ENCODE measurements at places on chromosomes 7 and 10.

GRCh38 chr10:33952692-33953360 lies 618.4 kb upstream of the NRP1 start:
- DNase-seq = no peak

DNA sequence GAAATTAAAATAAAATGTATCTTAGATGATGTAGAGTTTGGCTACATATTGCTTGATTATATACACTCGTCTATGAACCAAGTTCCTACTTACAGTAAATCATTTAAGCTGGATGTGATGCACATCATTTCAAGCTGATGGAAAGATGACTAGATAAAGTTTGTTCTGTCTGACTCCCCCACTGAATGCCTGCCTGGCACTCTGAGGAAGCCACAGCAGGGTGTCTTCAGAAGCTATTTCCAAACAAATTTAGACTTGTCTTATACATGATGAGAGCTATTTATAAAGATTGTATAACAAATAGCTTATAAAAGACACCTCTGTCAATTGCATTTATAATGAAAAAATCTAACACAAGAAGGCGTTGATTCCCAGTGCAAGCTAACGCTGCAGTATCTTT lies 741.4 kb downstream of the MAGI2 start:
- no peak for DNase-seq

GRCh38 chr10:96491303-96491702 lies 22.4 kb downstream of the TLL2 start:
- no peak for DNase-seq

DNA sequence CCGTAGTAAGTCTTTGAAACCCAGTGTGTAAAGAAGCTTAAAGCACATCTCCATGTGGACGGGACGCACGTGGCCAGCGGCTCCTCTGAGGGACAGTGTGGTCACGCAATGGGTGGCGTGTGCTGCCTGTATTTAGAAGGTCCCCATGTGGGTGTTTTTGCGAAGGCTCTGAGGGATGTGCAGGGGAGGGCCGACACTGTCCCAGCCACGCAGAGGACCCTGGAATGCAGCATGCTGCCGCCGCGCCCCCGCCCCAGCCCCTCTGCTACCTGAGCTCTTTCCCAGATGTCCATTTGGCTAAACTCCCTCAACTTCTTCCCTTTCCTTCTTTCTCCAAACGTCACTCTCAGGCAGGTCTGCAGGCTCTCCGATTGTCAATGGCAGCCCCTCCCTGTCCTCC lies 8.8 kb downstream of the PFKP start:
- no peak for DNase-seq

- no peak for DNase-seq
Observed at GRCh38 chr10:29807163-29807806, 172.5 kb upstream of the SVIL start.

GRCh38 chr7:139115104-139115503 lies 5.6 kb upstream of the ZC3HAV1 start:
- DNase-seq = no peak

- no peak for DNase-seq
Observed at GRCh38 chr7:79909176-79909575, 225.5 kb upstream of the GNAI1 start.

DNA sequence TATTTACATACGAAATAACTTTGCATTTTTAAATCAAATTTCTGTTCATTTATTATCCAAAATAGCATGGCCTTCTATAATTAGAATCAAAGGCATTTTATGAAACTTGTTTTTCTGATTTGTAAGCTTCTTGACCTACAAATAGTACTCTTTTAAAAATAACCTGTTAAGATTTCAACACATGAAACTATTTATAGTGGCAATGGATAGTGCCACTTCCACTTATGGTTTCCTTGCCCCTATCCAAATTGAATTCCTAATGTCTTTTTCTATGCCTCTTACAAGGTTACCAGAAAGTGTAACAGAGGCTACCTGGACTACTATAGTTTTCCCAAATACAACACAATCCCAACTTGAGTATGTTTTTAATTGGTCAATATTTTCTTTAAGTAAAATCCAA lies 263.5 kb downstream of the SEMA3D start:
- no peak for DNase-seq

DNA sequence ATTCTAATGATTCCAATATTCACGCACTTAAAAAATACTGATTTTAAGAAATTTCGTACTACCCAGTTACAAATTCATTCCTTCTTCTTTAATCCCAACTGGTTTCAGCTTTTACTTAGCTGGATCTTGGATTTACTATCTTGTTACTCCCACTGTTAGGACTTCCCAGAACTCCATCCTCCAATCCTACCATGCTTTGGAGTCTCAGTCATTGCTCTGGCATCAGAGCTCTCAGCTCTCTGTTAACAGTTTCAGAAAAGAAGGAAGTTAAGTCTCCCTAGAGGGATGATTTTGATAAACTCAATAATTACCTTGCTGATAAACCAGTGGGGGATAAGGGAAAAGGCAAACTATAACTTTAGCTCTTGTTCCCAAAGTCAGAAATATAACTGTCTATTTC lies 9.5 kb downstream of the PPA1 start:
- DNase-seq = no peak

DNA sequence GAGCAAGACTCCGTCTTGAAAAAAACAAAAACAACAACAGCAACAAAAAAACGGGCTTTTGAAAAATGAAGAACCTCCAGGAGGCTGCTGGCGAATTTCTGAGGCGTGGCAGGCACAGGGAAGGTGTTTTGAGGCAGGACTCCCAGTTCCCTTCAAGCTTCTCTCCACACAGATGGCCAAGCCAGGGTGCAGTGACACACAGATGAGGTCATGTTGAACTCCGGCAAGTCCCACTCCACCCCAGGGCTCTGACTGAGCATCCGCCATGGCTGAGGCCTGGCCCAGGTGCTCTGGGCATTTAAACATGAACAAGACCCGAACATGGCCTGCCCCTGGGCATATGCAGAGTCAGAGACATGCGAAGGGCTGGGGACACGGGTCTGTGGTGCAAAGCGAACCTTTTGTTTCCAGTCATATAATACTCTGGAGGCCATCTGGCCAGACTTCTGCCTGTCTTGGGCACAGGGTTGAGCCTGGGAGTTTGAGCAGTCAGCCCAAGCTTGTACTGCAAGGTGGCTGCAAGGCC lies 514.6 kb upstream of the FOXK1 start:
- no peak for DNase-seq

DNA sequence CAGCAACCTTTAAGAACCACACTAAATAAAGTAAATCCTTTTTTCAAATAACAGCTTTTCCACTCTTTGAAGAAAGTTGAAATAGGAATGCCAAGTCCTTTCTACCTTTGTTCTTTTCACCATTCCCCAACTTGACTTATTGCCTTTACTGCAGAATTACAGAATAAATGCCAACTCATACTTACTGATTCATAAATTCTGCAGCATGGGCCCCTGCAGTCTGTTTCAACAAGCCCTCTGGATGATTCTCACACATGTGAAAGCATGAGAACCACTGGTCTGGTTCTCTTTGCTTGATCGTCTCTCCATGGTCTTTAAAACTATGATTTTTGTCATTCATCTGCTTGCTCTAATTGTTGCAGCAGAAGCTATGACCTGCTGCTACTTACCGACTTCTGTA lies 56.1 kb downstream of the HACD1 start:
- DNase-seq = no peak

- no peak for DNase-seq
Observed at GRCh38 chr10:74705358-74705980, 120.9 kb upstream of the KAT6B start.

DNA sequence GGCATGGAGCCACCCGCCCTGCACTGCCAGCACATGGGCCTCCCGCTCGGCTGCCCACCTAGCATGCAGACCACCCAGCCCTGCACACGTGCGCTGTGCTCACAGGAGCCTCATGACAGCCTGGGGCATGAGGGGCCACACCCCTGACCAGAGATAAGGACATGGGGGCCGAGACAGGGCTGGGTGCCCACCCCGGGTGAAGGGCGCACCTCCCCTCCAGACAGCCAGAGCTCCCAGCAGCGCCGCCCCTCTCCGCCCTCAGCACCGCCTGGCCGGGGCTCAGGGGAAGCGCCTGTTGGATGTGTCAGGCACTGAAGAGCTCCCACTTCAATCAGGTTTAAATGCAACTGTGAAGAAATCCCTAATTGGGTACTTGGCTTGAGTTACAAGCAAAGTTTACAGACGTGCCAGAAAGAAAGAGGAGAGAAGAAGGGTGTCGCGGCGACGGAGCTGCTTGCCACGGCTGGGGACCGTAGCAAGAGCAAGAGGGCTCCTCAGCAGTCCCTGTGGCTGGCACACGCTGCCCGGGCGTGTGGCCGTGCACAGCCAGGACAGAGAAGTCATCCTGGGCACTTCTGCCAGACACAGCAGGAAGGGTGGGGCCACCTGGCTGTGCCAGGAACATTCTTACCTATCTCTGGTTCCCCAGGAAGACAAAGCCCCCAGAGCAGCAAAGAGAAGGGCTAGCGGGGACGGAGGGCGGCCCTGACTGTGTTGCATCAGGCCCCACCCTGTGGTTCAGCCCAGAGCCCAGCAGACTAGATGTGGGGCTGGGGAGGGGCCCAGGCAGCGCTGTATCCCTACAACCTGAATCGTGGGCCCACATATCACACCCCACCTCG lies 247.4 kb downstream of the ELFN1 start:
- DNase-seq = no peak

- DNase-seq = no peak
Observed at GRCh38 chr7:1639071-1639470, 31.0 kb upstream of the ELFN1 start.

GRCh38 chr7:14825912-14826311 lies 76.6 kb downstream of the DGKB start:
- DNase-seq = no peak

DNA sequence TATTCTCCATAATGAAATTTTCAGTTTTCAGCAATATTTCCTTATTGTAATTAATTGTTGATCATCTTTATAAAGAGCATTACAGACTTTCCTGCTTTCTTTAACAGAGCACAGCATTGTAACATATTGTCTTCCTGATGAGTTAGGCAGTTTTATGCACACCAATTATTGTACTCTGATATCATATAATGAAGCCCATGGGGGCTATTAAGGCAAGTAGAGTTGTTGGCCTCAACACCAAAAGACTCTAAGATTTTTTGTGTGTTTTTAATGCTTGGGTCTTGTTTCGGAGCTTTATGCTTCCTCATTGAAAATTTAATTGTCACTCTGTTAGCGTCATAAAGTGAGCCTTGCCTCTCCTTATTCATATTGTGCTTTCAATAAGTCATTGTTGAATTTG lies 49.2 kb upstream of the ARID5B start:
- DNase-seq = no peak

DNA sequence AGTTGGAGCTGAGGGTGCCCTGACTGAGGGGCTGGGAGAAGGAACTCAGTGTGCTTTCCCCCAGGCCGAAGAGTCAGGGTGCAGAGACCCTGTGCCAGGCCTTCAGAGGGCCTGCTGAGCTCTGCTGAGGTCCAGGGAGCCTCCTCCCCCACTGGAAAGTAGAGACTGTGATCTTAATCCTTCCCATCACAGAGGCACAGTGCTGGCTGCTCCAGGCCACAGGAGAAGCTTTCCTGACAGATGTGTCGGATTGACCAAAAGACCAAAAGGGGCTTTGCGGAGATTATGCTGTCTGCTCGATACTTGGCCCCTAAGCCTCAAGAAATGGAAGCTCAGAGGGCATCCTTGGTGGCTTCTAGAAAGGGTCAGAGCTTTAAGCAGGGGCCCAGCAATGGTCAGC lies 32.9 kb upstream of the BTRC start:
- DNase-seq = no peak

GRCh38 chr10:107433605-107434004 lies 269.1 kb upstream of the SORCS1 start:
- DNase-seq = no peak

GRCh38 chr7:132291481-132291880 lies 284.8 kb downstream of the PLXNA4 start:
- DNase-seq = no peak

GRCh38 chr7:945556-946255 lies 8.8 kb downstream of the ADAP1 start:
- no peak for DNase-seq

- DNase-seq = no peak
Observed at GRCh38 chr7:18958627-18959026, 158.8 kb downstream of the TWIST1 start.

DNA sequence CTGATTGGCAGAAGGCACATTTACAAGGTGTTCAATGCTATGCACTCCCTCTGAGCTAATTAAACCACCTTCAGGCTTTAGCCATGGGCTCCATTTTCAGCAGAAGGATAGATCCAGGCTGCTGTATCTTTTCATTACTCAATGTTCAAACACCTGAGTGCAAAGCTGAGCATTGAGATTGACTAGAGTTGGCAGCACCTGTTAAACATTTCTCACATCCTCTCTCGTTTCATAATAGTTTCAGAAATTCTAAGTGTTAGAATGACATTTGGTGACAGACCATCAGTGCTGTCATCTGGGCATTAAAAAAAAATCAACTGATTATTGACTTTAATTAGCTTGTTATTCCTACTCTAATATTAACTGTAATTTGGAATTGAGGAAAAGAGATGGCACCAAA lies 187.1 kb upstream of the SEMA3E start:
- no peak for DNase-seq

DNA sequence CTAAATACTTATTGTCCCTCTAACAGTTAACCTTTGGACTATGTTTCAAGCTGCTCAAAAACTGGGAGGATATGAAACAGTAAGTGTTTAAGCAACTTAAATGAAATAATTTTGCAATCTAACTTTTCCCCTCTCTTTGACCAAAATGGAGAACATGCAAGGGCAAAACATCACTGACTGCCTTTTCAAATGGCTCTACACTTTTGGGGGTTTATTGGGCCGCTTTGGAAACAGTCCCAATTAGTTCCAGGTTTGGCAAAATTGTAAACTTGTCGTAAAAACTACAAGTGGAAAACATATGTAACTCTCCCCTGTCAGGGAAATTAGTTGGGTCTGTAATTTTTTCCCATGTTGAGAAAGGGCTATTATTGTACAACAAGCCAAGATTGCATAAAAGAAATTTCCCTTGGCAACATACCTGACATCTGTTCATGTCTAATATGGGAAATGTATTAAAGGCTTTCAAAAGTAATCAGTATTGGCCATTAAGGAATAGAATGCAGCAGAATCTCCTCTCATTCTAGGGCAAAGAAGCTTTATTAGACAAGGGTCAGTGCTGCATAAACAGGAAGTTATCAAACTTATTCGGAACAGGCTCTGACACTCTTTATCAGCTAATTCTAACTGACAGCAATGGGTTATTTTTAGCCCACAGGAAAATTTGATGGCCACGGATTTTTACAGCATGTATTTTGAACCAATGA lies 157.9 kb downstream of the ARID5B start:
- no peak for DNase-seq

- DNase-seq = no peak
Observed at GRCh38 chr7:124550036-124550435, 215.6 kb downstream of the GPR37 start.

- DNase-seq = no peak
Observed at GRCh38 chr7:55970978-55971377, 6.6 kb downstream of the NIPSNAP2 start.

- DNase-seq = no peak
Observed at GRCh38 chr7:136877990-136878389, 9.5 kb downstream of the CHRM2 start.

Measured in stimulated activated CD4-positive, alpha-beta T cell treated with anti-CD3 and anti-CD28 coated beads, Interleukin-15, amount 100 ng/mL, for 1 hour (primary cell).